Activated CD4-positive, alpha-beta T cell treated with anti-CD3 and anti-CD28 coated beads, Interleukin-2, amount 50 U/mL, for 48 hours (primary cell): ENCODE measurements at places on chromosomes 7 and 10.

GRCh38 chr7:102205915-102206314 is 80.8 kb upstream of the SH2B2 start:
- no peak for DNase-seq

GRCh38 chr7:106534271-106534846 is 126.6 kb downstream of the CCDC71L start:
- no peak for DNase-seq

DNA sequence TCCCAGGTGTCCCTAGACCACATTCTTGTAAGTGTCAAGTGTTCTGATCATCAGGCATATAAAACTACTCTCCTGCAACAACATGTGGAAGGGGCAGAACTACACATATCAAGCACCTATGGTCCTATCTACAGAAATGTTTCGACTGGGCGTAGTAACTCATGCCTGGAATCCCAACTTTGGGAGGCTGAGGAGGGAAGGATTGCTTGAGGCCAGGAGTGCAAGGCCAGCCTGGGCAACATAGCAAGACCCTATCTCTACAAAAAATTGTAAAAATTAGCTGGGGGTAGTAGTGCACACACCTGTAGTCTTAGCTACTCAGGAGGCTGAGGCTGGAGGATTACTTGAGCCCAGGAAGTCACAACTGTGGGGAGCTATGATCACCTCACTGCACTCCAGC is 244.2 kb downstream of the PARD3 start:
- DNase-seq: no peak

GRCh38 chr7:44990109-44991023 is 9.6 kb upstream of the CCM2 start:
- DNase-seq: no peak

DNA sequence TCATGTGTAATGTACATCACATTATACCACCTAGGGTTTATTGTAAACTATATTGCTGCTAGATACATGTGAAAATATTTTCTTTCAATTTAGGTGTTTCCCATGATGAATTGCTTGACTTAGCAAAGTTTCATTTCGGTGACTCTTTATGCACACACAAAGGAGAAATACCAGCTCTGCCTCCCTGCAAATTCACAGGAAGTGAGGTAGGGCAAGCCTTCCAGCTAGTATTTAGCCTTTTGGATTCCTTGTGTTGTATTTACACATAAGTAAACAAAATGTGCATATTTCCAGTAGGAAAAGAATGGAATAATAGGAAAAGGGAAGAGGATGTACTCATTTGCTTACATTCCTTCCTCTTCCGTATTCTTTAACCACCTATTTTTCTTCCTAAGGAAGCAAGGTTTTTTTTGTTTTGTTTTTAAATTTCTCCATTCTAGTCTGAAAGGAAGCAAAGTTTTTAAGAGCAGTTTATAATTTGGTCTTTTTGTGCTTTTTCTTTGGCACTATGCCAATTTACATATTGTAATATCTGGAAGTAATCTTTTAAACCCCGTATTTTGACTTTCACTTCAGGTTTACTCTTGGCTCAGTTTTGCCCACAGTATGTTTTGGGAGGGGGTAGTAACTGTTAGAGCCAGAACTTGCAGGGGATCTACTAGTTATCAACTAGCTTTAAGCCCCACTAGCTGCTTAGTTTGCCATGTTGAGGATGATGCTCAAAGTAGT is 10.4 kb downstream of the PMPCB start:
- no peak for DNase-seq

DNA sequence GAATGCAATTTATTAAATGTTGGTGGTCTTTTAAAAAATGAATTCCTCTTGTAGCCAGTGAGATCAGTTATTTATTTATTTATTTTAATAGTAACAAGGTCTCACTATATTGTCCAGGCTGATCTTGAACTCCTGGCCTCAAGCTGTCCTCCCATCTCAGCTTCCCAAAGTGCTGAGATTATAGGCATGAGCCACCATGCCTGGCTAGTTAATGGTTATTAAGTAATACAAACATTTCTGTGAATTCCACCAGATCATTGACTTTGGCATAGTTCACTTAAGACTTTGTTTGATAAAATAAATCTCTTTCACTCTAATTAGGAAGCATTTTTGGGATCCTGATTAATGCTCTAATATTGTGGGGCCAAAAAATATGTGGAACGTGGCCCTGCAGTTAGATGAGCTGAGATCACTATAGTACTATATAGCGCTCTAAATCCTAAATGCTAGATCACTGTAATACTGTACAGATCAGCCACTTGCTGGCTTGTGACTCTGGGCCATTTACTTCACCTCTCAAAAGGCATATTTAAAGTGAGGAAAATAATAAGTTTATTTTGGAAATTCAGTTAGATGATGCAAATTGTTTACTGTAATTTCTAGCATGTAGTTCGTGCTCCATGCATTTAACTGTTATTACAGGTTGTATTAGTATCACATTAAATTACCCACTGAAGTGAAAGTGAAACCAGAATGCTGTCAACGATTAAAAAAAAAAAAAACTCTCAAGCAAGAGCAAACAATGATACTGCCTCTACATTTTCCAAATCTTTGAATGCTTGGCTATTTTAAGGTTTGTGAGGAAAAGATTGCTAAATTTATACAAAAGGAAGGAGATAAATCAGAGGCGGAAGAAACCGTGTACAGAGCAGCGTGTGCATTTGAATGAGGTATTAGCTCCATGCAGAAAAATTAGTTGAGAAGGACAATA is 15.9 kb upstream of the FAS start:
- DNase-seq: no peak

DNA sequence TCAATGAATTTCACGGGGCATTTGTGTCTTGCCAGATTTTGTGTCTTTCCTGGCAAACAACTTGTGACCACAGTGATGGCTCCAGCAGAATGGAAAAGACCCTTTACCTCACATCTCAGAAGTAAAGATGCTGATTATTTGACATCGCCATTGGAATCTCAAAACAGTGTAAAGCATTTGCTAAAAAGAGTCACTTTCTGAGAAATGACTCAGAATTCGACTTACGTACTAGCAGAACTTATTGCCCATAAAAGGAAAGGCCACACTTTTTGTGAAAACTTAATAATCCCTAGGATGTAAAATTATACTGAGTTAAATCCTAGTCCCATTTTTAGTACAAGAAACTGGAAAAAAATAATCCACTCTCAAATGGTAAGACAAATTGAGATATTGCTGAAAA is 35.9 kb upstream of the PRKCQ start:
- no peak for DNase-seq

DNA sequence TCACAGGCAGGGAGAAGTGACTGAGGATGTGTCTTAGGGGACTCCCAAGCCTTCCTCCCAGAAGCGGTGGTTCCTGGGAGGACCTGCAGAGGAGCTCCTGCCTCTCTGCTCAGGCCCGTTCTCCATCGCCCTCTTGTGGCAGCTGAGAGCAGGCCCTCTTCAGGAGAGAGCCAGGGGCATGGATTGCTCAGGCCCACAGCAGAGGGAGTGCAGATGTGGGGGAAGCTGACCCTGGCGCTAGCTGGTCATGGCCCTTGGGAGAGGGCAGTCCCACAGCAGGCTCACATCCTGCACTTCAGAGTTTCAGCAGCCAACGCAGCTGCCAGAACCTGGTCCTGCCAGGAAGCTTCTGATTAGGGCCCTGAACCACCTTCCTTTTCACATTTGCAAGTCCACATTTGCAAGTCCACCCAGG is 94.8 kb upstream of the TARP start:
- peak; percentile 85 for DNase-seq

GRCh38 chr10:11048707-11049278 is 31.1 kb downstream of the CELF2 start:
- no peak for DNase-seq

GRCh38 chr7:70460071-70460470 is 671.9 kb upstream of the GALNT17 start:
- DNase-seq: no peak

GRCh38 chr7:129786825-129787563 is 165.8 kb downstream of the UBE2H start:
- no peak for DNase-seq

GRCh38 chr10:103013416-103013815 is 95.3 kb downstream of the CNNM2 start:
- DNase-seq: no peak

DNA sequence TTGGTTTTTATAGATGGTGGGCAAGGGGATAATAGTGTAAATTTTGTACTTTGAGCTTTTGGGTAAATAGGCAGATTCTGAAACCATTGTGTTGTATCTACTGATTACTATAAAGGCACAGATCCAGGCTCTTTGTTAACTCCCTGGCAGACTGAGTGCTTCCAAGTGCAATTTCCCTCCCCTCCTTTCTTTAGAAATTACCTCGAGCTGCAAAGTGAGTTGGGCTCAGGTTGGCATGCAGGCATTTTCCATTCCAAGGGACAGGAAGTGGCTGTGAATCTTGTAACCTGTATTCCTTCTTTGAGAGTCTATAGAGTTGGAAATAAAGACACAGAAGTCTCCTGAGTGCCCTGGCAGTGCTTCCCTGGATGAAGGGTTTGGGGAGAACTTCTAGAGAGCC is 494.2 kb upstream of the GALNT17 start:
- DNase-seq: no peak

GRCh38 chr7:26673858-26674257 is 190.5 kb downstream of the SKAP2 start:
- DNase-seq: no peak

DNA sequence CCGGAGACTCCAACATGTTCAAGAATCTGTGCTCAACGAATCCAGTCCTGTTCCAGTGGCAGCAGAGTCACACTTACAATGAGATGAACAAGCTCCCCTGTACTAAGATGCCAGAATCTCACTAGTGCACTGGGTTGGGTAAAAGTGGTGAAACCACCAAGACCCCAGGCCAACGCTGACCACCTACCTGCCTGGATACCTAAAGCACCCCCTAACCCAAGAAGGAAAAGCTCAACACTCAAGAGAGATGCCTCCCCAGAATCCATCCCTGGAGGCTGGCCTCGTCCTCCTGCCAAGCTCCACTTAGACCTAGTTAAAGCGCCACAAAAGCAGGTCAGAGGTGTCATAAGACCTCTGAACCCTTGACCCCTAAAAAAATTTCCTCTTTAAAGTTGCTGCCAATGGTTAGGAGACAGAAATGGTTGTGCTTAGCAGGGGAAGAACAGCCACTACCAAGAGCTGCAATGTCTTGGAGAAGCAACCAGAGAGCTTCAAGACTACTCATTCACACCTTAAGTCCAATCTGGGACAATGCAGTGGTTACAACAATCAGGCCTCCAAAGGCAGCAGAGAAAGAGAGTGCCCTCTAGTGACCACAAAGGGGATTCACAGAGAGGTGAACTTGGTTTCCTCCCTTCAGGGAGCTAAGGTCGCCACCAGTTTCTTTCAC is 94.6 kb upstream of the MACROH2A2 start:
- peak; percentile 11 for DNase-seq

DNA sequence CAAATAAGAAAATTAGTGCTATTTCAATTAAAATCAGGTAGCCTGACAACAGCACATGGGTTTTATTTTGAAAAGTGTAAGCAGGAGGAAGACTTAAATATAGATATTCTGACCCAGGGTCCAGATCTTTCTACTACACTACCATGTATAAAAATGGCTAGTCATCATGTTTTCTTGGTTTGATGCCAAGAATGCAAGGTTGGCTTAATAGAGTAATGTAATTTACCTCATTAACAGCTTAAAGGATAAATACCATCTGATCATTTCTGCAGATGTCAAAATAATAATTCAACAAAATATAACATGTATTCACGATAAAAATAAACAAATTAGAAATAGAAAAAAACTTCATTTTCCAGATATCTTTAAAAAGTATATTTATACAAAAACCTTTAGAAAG is 39.4 kb downstream of the FRMD4A start:
- no peak for DNase-seq

GRCh38 chr7:31775556-31775955 is 88.5 kb downstream of the PPP1R17 start:
- DNase-seq: no peak
